Posterior vena cava (tissue), 2 donors: ENCODE measurements at places on chromosomes 11 and 22. TPM values are rescaled to one million over a fixed set of nuclear protein-coding genes. Genes with fewer than 3 reads are reported as not detected.

Gene APOBEC3A
- 2.5 TPM for total RNA-seq

DNA sequence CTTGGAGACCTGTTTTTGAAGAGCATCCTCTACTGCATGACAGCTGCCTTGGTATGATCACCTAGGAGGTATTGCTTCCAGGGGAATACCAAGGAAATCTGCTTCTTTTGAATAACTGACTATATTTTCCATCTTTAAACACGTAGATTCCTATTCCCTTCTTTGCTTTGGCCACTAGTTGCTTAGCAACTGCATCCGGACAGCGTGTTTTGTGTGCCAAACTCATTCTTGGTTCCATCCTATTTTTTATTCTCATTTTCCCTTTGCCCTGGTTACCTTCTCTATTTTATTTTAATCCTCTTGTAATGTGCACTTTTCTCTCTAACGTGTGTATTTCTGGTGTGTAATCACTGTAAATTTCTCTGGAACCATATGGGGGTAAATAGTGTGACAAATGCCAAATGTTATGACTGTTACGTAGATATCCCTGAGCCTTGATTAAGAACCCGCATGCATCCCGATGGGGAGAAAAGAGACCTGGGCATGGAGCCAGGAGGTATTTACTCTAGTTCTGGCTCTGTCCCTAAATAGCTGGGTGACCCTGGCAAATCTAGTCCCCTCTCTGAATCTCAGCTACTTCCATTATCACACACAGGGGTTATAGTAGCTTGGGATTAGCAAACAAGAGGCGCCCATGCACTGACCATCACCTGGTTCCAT lies 241.7 kb downstream of the MIAT start:
- no peak for DNase-seq

GRCh38 chr22:19580291-19580890 lies 56.2 kb upstream of the CLDN5 start:
- no peak for DNase-seq

Gene SHISA8
- not detected for total RNA-seq

- DNase-seq: no peak
Observed at GRCh38 chr11:13885083-13885482, 77.4 kb upstream of the SPON1 start.

- no peak for DNase-seq
Observed at GRCh38 chr22:26770624-26771023, 113.2 kb downstream of the MIAT start.

Gene OR8A1
- total RNA-seq: 0.19 TPM

- DNase-seq: no peak
Observed at GRCh38 chr22:38971202-38971601, 10.9 kb upstream of the APOBEC3B start.

Gene OR52I2
- total RNA-seq: not detected

GRCh38 chr11:86414032-86414431 lies 39.3 kb downstream of the CCDC81 start:
- DNase-seq: no peak

DNA sequence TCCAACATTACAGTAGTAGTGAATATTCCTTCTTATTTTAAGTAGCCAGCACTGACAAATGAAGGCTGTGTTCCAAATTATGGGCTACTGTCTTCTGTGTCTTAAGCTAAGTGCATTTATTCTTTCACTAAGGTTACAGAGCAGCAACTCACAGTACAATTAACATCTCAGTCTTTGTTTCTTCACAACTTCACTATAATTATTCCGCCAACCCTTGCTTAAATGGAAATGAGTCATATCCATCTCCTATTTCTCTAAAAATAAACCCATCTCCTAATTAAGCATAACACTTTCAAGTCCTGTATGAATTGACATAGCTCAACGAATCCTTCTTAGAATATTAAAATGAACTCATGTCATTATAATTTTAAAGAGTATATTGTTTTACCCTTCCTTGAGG lies 6.7 kb downstream of the ETS1 start:
- DNase-seq: no peak

DNA sequence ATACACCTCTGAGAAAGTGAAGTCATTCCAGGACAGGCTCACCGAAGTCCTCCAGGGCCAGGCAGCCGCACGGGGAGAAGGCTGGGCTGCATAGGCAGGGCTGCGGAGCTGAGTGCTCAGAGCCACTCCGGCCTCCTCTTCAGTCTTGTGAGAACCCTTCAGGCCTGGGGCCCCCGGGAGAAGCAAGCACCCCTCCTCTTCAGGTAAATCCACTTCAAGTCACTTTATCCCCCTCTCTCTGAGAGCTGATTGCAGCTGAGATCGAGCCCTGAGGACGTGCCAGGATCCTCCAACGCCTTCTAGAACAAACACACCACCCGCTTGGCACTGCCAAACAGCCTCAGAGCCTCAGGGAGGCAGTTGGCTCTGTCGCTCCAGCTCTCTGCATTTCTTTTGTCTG lies 1526.3 kb downstream of the BRD1 start:
- no peak for DNase-seq

GRCh38 chr11:120773501-120774031 lies 250.3 kb upstream of the TBCEL start:
- DNase-seq: no peak

Gene ASCL2
- total RNA-seq: 0.69 TPM

Gene C11orf42
- not detected for total RNA-seq

Gene CYP2R1
- 9.2 TPM for total RNA-seq

DNA sequence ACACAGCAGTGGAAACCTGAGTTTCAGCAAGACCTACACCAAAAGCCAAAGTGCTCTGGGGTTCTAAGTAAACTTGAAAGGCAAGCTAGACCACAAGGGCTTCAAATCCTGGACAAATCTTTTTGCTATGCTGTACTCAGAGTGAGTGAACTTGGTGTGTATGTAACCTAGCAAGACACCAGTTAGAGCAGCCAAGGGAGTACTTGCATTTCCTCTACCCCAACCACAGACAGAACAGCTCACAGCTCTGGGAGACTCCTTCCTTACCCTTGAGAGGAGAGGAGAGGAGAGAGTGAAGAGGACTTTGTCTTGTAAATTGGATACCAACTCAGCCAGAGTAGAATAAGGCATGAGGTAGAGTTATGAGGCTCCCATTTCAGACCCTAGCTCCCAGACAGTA lies 71.4 kb downstream of the CTSC start:
- DNase-seq: no peak

Gene IGSF9B
- 45.0 TPM for total RNA-seq

GRCh38 chr11:69471729-69472540 lies 9.5 kb upstream of the LINC01488 start:
- peak; percentile 65 for DNase-seq

Gene TTLL12
- 13.9 TPM for total RNA-seq

Gene APLNR
- total RNA-seq: 20.8 TPM

DNA sequence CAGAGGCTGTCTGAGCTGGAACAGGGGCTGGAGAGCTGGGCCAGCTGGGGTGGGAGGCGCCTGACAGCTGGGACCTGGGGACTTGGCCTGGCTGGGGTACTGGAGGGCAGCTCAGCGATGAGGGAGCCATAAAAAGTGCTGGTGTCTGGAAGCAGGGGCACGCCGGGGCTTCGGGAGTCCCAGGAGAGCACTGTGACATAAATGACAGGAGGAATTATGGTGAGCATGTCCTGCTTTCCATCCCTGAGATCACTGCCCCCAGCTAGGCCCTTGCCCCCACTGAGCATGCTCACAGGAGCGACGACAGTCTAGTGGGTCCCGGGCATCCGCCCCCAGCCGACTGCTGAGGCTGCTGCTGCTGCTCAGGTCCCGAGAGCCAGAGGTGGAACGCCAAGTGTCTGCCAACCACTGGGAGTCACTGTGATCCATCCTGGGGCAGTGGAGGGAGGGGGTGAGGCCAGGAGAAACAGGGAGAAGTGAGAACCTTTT lies 6.2 kb downstream of the ROBO4 start:
- peak; percentile 83 for DNase-seq

Gene OR51B5
- 0.29 TPM for total RNA-seq

- no peak for DNase-seq
Observed at GRCh38 chr22:35728639-35729308, 11.1 kb downstream of the APOL5 start.

- no peak for DNase-seq
Observed at GRCh38 chr22:17705546-17705945, 67.0 kb downstream of the BCL2L13 start.

DNA sequence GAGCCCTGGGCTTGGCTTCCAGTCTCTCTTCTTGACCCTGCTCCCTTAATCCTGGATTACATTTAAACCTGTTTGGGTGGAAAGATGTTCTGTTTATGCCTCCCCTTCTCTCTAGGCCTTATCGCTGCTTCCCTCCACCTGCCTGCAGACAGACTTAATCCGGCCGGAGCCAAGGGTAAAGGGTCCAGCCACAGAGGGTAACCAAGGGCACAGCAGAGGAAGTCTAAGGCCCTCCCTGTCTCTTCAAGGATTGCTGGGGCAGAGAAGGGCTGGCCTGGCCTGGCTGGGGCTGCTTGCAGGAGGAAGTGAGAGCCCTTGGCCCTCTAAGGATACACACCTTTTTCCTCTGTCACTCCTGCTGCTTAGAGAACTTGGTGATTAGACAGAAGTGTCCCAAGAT lies 2.1 kb downstream of the GAL3ST3 start:
- no peak for DNase-seq

DNA sequence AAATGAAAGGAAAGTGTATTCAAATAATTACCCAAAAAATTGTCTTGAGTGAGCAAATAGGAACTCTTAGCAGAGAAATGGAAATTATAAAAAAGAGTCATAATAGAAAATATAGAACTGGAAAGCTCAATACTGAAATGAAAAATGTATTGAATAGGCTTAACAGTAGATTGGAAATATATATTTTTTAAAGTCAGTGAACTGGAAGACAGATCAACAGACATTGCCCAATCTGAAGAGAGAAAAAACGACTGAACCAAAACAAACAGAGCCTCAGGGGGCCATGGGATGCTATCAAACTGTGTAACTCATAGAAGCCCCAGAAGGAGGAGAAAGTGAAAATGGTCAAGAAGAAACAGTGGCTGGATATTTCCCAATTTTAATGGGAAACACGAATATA lies 32.6 kb downstream of the TBX1 start:
- DNase-seq: no peak

DNA sequence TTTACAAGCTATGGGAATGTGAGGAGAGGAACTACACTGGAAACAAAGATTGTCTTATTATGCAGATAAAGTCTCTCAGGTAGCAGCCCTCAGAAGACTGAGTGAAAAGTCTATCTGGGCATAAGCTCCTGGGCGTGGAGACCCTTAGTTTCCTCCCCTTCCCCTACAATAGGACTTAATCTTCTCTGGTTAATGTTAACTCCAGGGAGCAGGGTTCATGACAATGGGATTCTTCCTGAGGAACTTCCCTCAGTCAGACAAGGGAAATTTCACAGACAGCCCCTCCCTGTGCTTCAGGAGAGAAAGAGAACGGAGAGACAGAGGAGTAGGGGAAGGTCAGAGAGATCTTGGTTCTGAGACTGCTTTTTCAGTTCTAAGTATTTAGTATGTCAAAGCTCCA lies 1428.6 kb downstream of the LRRC4C start:
- no peak for DNase-seq

DNA sequence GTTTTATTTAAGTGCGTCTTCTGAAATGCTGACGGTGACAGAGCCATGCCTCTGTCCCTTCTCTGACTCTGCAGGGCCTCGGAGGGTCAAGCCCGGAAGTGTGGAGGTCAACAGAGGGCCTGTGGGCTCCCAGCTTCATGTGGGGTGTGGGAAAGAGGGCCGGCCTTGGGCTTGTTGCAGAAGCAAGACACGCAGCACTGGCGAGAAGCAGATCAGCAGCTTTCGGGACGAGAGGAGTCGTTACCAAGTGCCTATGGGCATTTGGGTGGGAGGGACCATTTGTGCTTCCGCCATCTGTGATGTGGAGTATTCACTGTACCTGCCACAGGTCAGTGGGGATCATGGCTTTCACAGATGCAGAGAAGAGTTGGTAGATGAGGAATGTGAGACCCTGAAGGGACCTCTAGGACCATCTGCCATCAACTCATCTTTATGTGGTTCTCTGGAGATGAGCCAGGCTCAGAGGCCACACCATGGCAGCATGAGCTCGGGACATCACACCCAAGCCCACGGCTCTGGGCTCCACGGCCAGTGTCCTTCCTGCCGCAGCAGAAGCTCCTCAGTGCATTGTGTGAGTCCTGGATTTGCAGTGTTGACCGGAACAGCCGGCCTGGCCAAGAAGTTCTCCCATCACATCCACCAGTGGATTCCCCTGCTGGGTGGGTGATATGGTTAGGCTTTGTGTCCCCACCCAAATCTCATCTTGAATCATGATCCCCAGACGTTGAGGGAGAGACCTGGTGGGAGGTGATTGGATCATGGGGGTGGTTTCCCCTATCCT lies 590.7 kb downstream of the TBC1D22A start:
- peak; percentile 55 for DNase-seq

Gene CTSC
- total RNA-seq: 105 TPM

Gene IGHMBP2
- total RNA-seq: 18.4 TPM

DNA sequence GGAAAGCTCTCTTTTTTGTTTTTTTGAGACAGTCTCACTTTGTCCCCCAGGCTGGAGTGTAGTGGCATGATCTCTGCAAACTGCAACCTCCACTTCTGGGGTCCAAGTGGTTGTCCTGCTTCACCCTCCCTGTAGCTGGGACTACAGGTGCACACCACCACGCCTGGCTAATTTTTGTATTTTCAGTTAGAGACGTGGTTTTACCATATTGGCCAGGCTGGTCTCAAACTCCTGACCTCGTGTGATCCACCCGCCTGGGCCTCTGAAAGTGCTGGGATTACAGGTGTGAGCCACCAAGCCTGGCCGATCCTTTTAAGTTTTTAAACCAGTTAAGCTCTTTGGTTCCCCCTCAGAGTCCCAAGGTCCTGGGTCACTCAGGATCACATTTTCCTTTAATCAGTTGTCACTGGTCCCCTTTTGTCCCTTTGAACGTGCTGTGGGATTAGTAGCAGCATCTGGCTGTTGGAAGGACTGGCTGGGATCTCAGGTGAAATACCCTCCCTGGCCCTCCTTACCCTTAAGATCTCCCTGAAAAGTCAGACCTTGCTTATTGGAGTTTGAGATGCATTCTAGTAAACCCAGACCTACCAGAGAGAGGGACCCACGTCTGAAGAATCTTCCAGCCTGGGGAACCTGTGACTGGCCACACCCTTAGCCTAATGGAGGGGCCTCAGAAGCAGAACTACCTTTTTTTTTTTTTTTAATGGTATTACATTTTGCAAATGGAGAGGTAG lies 8.1 kb downstream of the MALAT1 start:
- DNase-seq: peak; percentile 88

Gene TTC36
- not detected for total RNA-seq

Gene ILK
- total RNA-seq: 340 TPM

DNA sequence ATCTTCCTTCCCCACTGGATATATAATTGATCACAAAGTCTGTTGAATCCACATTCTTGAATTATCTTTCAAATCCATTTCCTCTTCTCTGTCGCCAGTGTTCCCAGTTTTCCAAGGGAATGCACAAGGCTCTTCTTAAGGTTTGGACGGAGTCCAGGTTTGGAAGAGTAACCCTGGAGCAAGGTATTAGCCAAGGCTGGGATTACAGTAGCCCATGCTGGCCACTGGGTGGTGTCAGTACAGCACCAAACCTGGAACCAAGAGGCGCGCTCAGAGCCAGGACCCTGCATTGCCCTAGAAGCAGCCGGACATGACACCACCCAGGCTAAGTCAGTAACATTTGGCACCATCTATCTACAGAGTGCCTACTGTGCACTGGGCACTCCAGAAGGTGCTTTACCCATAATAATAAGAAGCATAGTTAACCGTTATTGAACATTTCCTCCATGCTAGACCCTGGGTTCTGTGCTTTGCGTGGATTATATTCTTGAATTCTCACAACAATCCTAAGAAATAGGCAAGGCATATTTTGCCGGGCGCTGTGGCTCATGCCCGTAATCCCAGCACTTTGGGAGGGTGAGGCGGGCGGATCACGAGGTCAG lies 48.0 kb upstream of the CLPB start:
- peak; percentile 90 for DNase-seq

Gene HEPHL1
- not detected for total RNA-seq
